ENCODE measurements at places on chromosomes 11 and 22. TPM values are rescaled to one million over a fixed set of nuclear protein-coding genes. Genes with fewer than 3 reads are reported as not detected.

DNA sequence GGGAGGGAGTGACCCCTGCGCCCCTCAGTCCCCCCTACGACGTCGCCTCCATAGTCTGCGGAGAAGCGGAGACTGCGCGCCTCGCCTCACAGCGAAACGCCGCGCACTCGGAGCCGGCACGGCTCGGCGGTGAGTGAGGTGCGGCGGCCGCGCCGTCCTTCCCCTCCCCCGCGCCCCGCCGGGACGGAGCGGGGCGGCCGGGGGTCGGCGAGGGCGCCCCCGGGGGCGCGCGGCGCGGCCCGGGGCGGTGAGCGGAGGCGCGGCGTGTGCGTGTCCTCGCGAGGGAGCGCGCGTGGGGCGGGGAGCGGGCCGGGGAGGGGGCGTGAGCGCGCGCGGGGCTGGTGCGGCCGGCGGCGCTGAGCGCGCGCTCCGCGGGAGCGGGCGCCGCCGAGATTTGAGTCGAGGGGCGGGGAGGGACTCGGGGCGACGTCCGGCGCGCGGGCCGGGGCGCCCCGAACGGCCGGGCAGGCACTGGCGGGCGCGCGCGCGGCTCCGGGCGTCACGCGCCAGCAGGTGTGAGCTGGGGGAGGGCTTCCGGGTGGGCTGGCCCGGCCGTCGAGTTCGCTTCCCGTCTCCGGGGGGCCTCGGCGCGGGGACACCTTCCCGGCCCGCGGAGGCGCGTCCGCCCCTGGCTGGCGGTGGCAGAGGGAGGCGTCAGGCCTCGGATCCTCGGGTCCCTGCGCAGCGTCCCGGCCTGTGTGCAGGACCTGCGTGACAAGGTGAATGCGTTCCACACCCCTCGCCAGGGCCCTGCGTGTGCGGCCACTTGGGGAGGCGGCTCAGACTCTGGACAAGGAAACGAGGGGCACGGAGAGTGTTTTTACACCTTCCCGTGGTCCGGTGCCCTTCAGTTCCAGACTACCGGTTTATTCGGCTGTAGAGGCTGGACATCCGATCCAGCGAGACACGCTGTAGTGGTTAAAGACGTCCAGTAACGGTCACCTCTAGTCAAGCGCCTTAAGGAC lies 50.4 kb downstream of the FAM83F start:
- DNase-seq = peak; percentile 75

Gene PDGFB
- total RNA-seq = 8.9 TPM

Gene MRGPRE
- total RNA-seq = not detected

Gene TRIM49D2
- total RNA-seq = not detected

DNA sequence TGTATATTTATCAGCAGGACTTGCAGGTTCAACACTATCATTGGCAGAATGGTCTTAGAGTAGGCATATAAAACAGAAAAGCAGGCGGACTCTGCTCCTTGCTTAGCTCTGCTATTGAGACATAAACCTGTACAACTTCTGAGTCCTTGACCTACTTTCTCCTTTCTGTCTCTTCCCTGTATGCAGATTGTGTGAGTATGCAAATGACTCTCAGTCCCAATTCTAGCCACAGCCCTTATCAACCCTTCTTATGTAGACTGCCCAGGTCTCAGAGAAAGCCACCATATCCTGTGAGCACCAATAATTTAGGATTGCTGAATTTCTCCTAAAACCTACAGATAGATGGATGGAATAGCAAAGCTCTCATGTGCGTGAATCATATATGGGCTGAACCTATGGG lies 367.6 kb upstream of the DDI1 start:
- no peak for DNase-seq

- no peak for DNase-seq
Measured at GRCh38 chr11:80929031-80929805, 1488.4 kb upstream of the TENM4 start.

Gene TREH
- total RNA-seq = not detected

DNA sequence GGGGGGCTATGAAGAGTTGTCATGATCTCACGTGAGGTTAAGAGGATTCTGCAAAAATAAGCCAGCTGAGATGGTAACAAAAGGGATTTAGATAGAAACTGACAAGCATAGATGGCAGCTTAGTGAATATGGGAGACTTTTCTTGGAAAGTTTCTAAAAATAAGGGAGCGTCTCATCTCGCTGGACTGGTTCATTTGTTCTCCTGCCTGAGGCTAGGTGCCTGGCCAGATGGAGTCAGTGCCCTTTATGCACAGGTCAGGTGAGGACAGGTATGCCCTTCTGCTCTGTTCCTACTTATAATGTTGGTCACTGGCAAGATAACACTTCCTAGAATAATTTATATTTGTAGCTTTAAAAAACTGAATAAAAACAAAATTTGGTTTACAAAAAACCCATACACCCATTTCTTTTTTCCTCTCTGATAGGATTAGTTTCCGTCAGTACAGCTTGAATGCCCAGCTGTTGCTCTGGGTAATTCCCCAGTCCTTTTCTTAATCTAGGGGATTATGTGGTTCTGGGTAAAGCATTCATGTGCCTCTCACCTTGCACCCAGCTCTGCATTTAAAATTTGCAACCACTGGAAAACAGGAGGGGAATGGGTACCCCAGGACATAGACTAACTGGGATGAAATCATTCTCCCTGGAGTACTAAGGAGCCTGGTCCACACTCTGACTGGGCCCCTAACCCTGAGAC lies 90.0 kb downstream of the AMOTL1 start:
- no peak for DNase-seq

- DNase-seq = no peak
Measured at GRCh38 chr22:44412136-44412731, 85.8 kb downstream of the RTL6 start.

DNA sequence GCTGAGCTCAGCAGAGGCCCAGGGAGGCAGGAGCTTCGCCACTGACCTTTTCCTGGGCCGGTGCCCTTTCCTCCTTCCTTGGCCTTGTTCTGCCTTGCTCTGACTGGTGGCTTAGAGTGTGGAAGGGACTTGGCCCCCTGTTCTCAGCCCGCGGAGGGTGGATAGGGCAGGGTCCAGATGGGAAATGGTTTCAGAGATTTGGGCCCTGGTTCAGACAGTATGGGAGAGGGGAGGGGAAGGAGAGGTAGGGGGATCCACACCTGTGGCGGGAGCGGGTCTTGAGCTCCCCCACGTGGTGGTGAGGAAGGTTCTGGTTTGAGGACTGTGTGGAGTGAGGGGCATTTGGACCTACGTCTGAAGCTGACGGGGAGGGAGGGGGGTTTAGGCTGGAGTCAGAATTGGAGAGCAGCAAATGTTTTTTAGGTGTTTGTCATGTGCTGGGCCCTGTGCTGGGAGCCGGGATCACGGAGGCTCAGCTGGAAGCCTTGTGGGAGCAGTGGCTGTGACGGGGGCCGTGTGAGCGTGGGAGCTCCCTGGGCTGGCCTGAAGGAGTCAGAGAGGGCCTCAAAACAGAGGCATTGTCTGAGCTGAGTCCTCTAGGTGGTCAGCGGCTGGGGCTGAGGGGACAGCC lies 27.2 kb downstream of the SHANK3 start:
- DNase-seq = no peak

Gene TRAPPC4
- total RNA-seq = 41.0 TPM

DNA sequence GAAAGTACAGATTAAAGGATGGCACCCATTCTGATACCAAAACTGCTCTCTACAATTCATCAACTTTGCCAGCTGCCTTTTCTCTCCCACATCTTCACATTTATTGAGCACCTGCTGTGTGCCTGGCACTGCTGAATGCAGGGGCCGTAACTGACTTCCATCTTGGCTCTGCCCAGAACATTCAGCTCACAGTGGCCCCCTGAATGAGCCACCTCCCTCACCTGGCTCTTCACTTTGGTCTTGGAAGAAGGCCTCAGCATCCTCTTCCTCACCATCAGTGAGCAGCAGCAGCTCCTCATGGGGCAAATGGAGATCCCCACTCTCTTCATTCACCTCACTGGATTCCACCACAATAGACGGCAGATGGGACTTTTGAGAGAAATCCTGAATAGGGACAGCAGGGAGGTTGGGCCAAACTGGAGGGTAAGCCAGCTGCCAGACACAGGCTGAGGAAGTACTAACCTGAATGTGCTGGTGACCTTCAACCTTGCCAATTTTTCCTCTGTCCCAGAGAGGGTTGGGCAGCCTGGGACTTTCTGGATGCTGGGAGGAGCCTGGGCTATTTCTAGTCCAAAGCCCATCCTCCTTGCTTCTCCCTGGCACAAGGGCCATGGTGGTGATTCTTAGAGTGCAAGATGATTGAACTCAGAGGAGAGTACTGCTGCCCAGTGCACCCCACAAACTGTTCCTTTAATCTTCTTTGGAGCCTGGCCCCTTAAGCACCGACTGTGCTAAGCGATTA lies 1.9 kb upstream of the UQCC3 start:
- no peak for DNase-seq

- DNase-seq = no peak
Measured at GRCh38 chr11:17788084-17788483, 53.5 kb downstream of the KCNC1 start.

Gene CLTCL1
- total RNA-seq = 26.0 TPM

GRCh38 chr22:22773979-22774604 lies 113.5 kb upstream of the IGLL5 start:
- DNase-seq = no peak

DNA sequence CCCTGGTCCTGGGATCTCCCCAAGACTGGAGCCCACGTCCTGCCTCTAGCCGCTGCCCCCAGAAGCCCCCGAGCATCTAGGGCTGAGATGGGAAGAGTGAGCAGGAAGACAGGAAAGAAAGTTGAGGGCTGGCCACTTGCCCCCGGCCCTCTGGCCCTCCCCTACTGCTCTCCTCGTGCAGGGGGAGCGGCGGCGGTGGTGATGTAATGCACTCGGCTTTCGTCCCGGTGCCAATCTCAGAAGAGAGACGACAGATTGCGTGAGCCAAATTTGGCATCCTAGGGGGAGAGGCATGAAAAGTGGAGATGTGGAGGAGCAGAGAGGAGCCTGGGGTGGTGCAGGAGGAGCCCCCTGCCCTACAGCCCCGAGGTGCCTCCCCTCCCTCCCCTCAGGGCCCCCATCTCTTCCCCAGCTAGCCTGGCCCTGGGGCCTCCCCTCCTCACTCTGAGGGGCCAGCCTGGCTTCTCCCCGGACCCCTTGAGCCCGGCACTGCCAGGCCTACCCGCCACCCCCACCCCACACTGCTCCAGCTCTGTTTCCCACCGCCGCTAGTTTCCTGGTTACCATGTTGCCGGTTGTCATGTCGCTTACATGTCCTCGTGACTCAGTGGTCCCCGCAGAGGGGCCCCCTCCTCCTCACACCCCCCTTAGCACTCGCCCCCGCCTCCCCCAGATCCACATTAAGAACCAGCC lies 2.5 kb downstream of the KCNJ4 start:
- peak; percentile 40 for DNase-seq

GRCh38 chr11:61080526-61080925 lies 21.8 kb upstream of the CD5 start:
- DNase-seq = no peak

DNA sequence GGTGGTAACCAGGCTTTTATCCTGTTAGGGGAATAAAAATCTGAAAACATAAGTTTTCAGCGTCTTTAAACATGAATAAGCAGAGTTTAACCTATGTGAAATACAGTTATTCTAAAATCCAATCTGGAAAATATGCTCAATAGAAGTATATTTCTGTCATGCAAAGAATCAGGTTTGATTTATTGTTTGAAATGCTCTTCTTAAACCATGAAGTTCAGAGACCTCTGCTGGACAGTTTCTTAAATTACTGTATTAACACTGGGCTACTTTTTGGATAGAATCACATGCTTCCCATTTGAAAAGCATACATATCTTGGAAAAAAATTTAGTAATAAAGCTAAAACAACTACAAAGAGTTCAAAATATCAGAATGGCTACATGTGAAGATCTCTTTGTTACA lies 25.4 kb downstream of the APIP start:
- DNase-seq = no peak

Gene ADAMTS8
- total RNA-seq = 0.64 TPM

Gene CABP7
- not detected for total RNA-seq
